Lower lobe of right lung (tissue), 2 donors: ENCODE measurements at places on chromosomes 1 and 21.
A peak's percentile ranks its signal among the peaks of the same experiment; 100 is the strongest.

- DNase-seq = no peak
Observed at GRCh38 chr1:207856276-207857023, 54.5 kb downstream of the CD34 start.

DNA sequence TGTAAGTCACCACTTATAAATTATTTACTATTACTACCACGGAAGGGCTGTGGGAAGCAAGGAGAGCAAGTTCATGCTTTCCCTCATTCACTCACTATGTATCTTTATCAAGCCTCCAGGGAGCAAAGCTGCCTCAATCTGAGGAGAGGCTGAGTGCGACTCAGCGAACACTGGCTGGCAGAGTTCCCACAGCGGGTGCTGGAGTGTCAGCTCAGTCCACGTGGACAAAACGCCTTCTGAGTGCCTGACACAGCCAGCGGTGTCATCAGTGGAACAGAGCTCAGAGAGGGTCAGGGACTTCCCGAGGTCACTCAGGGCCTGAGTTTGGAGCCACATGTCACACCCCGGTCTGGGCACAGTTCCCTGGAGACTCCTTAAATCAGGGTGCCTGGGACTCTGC is 16.9 kb downstream of the MATN1 start:
- DNase-seq = peak; percentile 73

GRCh38 chr21:37767984-37768383 is 148.3 kb downstream of the KCNJ6 start:
- DNase-seq = no peak

- no peak for DNase-seq
Observed at GRCh38 chr1:170732252-170732588, 68.3 kb downstream of the PRRX1 start.

- no peak for DNase-seq
Observed at GRCh38 chr1:35809114-35810095, 1.6 kb downstream of the AGO4 start.

DNA sequence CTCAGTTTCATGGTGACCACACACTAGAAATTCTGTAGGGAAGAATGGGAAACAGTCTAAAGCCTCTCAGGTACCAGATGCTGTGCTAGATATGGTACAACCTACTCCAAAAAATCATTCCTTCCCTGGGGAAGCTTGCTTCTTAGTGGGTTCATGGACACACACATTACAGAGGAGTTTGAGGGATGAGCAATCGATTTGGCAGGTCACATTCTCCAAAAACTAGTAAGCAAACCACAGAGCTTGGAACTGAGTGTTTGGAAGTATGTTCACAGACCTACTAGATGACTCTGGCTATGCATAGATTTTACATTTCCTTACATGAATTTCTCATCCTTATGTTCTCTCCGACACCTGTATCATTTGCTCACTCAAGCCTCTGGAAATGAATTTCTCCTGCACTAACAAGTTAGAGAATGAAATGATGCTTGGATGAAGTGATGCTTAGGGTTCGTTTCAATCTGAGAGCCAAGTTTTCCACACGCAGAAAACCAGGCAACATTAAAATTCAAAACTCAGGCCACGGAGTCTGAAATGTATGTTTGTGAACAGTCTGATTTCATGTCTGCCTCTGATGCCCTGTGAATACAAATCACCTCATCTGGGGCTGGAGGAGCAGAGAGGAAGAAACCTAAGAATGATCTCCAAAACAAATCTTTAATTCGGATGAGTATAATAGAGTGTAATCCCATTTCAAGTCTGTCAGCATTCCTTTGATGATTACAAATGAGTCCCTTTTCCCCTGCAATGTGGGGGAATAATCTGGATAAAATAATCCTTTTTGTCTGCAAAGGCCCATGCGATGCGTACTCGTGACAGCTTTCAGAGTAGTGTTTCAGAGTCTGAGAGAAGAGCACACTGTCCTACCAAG is 11.0 kb downstream of the EVA1C start:
- no peak for DNase-seq

DNA sequence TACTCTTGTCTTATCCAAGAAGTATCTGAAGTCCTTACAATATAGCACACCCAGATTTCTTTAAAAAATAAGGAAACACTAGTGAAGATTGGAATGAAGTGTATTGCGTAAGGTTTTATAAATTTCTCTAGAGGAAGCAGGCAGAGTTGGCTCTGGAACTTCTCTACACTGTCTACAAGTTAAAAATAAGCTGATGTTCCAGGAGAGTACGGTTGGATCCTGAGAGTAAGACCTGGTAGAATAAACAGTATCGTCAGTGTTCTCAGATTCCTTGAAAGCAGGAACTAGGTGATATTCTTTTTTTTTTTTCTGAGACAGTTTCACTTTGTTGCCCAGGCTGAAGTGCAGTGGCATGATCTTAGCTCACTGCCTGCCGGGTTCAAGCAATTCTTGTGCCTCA is 107.9 kb downstream of the USP25 start:
- DNase-seq = no peak

GRCh38 chr1:169538998-169539871 is 47.0 kb downstream of the F5 start:
- no peak for DNase-seq

- DNase-seq = peak; percentile 59
Observed at GRCh38 chr1:234331507-234331906, 41.7 kb upstream of the COA6 start.

GRCh38 chr1:15272009-15272781 is 25.2 kb downstream of the FHAD1 start:
- peak; percentile 64 for DNase-seq

DNA sequence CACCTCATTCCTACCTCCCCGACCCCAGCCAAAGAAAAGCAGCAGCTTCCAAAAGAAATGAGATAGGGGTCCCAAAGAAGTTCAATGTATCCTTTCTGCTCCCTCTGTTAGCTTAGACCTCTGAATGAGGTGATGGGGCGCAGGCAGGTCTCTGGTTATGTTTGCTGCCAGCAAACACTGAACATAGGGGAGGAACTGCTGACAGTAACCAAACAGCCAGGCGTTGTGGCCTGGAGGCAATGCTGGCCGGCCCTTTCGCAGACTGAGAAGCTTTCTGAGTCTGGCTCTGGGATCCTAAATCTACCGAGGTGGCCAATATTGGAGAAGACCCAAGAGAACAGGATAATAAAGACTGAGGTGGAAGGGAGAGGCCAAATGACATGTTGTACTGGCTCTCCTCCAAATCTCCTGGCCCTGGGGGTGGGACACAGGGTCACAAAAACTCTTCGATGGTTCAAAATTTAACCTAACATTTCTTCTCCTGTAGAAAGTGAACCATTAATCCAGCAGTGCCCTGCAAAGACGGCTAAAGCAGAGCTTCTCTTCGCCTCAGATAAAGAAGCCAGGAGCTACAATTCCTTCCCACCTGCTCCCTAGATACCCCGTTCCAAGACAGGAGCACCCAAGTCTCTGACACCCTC is 19.6 kb downstream of the SSR2 start:
- DNase-seq = no peak

DNA sequence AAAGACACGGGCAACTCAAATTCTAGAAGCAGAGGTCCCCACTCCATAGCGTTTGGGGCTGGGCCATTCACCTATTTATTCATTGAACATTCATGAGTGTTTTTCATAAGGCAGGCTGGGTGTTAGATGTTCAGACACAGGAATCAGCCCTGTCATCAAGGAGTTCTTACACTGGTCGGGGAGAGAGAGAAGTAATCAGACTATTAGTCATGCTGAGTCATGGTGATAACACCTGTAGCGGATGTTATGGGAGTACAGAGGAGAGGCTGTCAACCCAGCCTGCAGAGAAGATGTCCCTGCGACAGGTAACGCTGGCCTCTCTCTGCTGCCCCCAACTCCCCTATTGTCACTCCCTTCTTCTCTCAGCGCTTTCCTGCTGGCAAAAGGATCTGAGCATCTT is 17.2 kb downstream of the LY9 start:
- DNase-seq = no peak

DNA sequence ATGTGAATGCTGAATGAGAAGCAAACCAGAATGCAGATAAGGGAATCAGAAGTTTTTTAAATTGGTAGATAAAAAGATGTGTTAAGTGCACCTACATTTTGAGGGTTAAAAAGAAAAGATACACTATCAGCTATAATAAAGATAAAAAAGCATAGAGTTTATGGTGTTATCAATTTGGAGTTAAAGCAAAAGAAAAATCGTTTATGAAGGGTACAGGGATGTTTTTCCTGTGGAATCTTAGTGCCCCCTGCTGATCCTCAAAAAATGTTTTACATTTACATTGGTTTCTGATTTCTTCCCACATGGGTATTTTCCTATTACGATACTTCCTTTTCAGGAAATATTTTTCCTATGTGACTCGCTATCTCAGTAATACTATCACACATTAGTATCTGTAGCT is 293.5 kb downstream of the MRPL39 start:
- no peak for DNase-seq

- DNase-seq = no peak
Observed at GRCh38 chr21:43624339-43624738, 34.9 kb downstream of the HSF2BP start.

DNA sequence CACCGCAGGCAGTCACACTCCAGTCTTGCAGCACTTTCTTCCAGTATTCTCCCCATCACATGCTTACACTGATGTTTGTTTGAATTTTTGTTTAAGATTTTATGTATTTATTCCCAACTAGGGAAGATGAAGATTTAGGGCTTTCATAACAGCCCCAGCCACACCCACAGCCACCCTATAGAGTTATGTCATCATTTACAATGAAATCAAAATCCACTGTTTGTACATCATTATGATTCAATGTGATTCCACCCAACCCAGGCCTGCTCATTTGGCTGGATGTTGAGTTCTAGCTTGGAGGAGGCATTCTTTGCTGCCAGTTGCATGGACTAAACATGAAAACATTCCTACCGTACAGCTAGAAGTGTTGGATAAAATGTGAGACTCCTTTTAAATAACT is 35.8 kb downstream of the RIPK4 start:
- no peak for DNase-seq

DNA sequence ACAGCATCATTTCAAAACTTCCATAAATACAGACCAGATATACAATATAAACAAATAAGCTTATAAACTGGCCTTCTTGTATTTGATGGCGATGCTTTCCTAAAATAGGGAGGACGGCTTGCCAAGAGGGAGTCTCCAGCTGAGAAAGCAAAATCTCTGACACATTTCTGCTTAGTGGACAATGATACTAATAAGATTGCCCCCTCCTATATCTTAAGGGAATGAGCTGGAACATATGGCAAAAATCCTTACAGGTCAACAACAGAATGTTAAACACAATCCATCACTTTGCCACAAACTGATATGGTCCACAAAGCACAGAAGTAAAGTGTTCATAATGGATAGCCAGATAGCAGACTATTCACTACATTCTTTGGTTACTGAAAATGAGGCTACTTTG is 7.1 kb upstream of the GADD45A start:
- no peak for DNase-seq

GRCh38 chr1:7616076-7616832 is 154.8 kb upstream of the VAMP3 start:
- peak; percentile 59 for DNase-seq

GRCh38 chr1:112675728-112676381 is 1.4 kb downstream of the MOV10 start:
- no peak for DNase-seq

DNA sequence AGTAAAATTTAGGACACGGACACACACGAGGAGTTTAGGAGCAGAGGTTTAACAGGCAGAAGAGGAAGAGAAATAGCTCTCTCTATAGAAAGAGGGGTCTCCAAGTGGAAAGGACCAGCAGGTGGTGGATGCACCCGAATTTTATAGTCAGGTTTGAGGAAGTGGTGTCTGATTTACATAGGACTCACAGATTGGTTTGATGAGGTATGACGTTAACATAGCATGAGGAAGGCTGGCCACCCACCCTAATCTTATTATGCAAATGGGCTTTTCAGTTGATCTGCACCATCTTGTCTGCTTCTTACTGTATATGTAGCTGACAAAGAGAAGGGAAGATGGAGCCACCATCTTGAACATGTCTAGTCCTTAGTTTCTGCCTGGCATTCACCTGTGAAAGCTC is 52.5 kb upstream of the RGS2 start:
- no peak for DNase-seq

DNA sequence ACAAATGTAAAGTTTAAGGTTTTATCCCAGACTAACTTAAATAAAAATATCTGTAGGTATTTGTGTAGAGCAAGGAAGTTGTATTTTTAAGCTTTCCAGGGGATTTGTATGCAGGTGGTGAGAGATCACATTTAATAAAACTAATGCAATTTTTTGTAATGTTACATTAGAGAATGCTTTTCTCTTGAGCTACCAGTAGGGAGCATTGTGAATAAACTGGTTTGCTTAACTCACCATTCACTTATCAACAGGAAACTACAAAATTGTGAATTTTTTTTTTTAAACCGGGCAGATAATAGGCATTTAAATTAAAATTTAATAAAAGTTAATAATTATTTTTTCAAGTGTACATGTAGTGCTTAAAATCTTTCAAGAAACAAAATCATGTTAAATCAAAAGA is 78.6 kb downstream of the IVNS1ABP start:
- no peak for DNase-seq

DNA sequence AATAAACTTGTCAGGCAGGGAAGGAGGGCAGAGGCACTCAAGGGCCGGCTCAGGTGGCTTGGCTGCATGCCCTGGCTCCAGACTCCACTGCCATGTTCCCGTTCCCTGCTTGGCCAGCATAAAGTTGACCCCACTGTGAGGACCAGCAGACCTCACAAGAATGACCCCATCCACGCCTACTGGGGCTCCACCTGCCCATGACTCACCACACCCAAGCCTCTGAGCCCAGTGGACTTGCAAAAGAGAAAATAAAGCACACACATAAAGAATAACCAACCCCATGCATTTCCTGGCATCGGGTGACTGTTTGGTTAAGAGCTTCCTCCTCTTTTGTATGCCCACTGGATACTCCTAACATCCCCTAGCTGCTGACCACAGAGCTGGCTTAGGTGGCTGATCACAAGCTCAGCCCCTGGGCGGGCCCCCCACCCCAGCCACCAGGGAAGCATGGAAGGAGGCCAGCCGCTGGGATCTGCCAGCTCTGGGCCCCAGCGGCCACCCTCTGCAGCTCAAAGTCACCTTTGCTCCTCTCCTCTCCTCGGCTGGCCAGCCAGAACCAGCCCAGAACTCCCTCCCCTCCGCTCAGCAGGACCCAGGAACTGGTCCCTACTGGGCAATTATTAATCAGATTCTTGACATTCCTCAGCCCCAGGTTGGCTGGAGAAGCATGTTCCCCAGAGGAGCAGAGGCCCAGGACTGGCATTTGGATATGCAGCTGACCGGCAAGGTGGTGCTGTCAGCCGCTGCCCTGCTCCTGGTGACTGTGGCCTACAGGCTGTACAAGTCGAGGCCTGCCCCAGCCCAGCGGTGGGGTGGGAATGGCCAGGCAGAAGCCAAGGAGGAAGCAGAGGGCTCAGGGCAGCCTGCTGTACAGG is at the start of gene KLHDC7A:
Gene KLHDC7A, plus strand, starts transcription at position 616 of the 875 bp plus-strand sequence. Its CDS starts 52 bp downstream, at position 668.
- DNase-seq = peak; percentile 82

- no peak for DNase-seq
Observed at GRCh38 chr1:34188418-34188817, 11.7 kb downstream of the C1orf94 start.

DNA sequence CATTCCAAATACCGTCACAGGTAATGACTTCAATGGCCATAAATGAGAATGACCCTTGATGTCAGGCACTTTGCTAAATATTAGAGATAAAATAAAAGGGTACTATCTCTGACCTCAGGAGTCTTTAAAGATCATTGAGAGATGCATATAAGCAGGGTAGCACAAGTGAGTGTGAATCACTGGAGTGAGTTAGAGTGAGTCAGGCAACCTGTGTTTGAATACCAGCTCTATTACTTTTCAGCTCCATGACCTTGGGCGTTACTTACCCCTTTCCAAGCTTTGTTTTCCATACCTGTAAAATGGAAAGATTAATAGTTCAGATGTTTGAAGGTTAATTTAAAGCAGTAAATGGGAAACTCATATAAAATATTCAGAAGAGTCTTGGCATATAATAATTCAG is 1058.0 kb upstream of the ADGRL4 start:
- DNase-seq = no peak

GRCh38 chr1:66069976-66070876 is 277.5 kb downstream of the PDE4B start:
- DNase-seq = no peak
